ENCODE measurements at places on chromosomes 2 and 18.
A peak's percentile ranks its signal among the peaks of the same experiment; 100 is the strongest.

DNA sequence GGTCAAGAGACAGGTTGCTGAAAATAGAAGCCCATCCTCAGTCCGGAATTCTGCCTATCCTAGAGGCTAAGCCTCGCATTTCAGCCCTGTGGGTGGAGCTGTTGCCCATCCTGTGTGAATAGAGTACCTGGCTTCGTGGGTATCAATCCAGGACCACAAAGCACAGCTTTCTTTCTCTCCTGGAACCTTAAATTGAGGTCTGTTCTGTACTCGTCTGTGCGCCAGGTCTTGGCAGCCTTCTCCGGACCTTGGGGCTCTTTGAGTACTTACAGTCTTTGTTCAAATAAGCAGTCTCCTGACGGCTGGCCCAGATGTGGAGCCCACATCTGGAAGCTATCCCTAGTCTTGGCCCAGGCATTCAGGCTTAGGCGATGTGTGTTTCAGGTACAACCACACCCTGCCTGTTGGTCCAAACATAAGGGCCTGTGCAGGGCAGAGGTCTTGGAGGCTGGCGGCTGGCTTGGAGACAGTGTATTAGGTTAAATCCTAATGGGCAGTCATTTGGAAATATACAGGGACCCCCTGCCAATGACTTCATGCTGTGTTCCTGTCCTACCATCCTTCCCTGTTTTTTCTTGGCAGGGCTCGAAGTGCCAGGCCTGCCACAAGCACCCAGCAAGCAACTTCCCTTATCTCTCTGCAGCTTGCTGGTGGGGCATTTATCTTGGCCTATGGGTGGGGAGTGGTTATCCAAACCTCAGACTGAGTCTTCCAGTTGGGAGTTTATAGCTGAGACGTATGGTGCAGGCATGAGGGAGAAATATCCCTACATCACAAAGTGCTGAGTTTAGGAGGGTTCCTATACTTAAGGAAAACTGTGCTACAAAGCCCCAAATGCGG is 294.1 kb downstream of the BCL2 start:
- DNase-seq: no peak

GRCh38 chr2:108625828-108626195 is 91.5 kb downstream of the LIMS1 start:
- no peak for DNase-seq

DNA sequence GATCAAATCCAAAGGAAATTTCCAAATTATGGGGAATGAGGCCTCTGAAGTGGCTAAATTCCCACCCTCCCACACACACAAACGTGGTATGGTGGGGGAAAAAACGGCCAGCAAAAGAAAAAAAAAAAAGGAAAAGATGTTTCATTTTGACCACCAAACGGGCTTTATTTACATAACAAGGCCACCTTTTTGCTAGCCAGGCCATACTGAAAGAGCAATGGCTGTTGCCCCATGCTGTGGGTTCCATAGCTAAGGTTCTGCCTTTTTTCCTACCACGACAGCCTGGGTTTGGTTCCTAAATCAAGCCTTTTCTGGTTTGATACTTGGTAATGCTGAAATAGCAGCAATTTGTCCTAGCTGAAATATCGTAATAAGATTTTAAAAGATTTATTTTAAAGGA is 14.0 kb upstream of the IL1B start:
- no peak for DNase-seq

DNA sequence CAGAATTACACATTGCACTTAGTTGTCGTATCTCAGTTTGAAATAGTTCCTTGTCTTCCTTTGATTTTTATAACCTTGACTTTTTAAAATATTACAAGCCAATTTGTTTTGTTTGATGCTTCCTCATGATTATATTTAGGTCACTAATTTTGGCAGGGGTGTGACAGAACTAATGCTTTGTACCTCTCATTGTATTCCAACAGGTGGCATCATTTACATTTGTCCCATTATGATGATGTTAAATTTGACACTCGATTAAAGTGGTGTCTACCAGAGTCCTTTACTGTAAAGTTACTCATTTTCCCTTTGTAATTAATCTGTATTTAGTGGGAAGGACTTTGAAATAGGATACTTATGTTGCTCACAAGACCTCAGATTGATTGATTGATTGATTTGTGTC is 21.5 kb upstream of the MFSD2B start:
- no peak for DNase-seq

GRCh38 chr2:234427081-234428061 is 69.5 kb downstream of the ARL4C start:
- no peak for DNase-seq

DNA sequence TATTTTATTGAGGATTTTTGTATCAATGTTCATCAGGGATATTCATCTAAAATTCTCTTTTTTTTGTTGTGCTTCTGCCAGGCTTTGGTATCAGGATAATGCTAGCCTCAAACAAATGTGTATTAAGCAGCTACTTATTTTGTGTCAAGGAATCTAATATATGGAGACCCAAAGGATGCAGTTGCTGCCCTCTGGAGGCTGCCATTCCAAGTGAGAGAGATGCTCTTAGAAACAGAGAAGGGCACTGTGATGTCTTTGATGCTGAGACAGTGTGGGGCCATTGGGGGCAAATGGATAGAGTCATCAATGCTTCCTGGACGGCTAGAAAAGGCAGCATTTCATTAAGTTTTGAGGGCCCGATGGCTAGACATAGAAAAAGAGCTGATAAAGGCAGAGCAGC is 292.6 kb downstream of the SETBP1 start:
- no peak for DNase-seq

GRCh38 chr2:136116813-136117390 is 1.0 kb downstream of the CXCR4 start:
- no peak for DNase-seq

DNA sequence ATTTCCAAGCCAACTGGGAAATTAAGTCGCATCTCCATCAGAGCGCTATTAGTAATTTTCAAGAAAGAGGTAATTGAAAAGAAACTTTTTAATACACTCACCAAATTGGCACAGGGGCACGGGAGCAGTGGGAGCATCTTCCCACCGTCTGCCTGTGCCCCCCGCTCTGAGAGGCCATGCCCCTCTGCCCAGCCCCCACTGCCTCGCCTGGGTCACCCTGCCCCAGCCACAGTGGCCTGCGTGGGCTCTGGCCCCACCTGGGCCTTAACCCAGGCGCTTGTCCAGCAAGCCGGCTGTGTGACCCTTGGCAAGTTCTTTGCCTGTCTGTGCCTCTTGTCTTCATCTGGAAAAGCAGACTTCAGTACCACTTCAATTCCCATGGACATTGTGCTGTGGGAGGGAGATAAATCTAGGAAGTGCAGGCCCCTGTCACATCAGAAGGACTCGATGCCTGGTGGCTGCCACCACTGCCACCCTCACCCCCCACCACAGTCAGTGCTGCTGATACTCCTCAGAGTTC is 31.9 kb downstream of the GLI2 start:
- no peak for DNase-seq

GRCh38 chr18:40366521-40366920 is 1588.5 kb upstream of the PIK3C3 start:
- DNase-seq: no peak

DNA sequence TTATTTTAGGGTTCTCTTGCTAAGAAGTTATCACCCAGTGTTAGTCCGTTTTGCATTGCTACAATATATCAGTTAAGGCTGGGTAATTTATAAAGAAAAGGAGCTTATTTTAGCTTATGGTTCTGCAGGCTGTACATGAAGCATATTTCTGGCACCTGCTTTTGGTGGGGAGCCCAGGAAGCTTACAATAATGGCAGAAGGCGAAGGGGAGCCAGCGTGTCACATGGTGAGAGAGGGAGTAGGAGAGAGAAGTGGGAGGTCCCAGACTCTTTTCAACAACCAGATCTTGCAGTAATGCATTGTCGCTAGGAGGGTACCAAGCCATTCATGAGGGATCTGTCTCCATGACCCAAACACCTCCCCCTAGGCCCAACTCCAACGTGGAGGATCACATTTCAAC is 688.8 kb upstream of the PIK3C3 start:
- no peak for DNase-seq

GRCh38 chr2:105873721-105874120 is 129.0 kb downstream of the NCK2 start:
- no peak for DNase-seq

- DNase-seq: no peak
Observed at GRCh38 chr2:173822889-173823542, 142.2 kb downstream of the SP3 start.

DNA sequence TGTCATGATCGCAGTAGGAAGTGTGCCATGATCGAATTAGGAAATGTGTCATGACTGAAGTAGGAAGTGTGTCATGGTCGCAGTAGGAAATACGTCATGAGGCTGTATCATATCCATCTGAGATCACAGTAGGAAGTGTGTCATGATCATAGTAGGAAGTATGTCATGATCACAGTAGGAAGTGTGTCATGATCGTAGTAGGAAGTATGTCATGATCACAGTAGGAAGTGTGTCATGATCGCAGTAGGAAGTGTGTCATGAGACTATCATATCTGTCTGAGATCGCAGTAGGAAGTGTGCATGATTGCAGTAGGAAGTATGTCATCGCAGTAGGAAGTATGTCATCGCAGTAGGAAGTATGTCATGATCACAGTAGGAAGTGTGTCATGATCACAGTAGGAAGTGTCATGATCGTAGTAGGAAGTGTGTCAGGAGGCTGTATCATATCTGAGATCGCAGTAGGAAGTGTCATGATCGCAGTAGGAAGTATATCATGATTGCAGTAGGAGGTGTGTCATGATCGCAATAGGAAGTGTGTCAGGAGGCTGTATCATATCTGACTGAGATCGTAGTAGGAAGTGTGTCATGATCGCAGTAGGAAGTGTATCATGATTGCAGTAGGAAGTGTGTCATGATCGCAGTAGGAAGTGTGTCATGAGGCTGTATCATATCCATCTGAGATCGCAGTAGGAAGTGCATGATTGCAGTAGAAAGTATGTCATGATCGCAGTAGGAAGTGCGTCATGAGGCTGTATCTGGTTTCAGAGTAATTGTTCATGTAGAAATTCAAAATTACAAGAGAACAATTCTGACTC is 56.4 kb upstream of the NFATC1 start:
- no peak for DNase-seq

DNA sequence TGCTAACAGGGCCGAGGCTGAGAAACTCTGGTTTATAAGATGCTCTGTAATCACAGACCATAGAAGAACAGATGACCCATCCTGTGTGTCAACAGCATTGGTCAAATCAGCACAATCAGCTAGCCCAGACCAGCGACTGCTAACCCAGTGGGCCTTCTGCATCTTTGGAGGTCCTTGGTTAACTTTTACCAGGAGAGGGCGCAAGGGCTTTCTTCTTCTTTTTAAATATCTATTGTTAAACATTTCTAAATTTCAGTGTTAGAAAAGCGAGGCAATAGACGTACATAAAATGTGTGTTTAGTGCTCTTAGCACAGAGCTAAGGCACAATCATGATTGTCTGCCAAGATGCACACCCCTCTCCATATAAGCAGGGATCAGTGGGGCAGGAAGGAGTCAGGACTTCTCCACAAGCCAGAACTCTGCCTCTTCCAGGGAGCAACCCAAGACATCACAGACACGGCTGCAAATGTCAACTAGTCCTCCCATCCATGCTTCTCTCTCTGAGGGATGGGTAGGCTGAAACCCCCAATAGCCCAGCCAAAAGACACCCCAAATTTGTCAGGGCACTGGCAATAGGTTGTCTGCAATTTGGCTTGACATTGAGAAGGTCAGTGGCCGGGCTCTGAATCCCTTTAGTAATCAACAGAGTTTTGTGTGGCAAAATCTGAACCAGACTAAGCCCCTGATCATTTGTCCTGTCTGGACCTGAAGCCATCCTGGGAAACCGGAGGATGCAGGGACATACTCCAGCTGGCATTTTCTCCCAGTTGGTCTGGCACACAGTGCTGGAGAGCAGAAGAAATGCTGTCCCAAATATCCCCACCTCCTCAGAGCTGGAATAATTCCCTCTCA is 188.2 kb downstream of the BCL2 start:
- peak; percentile 21 for DNase-seq

- DNase-seq: no peak
Observed at GRCh38 chr2:48725696-48726494, 29.6 kb downstream of the LHCGR start.

DNA sequence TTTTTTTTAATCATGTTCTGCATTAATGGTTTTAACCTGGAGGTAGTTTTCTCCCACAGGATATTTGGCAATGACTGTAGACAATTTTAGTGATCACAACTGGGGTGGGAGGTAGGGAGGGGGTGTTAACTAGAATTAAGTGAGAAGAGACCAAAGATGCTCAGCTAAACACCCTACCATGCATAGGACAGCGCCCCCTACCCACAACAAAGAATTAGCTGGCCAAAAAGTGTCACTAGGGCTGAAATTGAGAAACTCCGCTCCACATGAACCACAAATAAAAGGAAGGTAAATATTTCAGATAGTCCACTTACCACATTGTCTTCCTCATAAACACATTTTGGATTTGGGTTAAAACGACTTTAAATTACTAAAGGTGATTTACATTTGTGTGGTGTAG is 942.6 kb downstream of the SUCLG1 start:
- no peak for DNase-seq

- DNase-seq: no peak
Observed at GRCh38 chr2:213057977-213058376, 93.4 kb downstream of the IKZF2 start.

GRCh38 chr2:193518041-193518817 is 1323.5 kb upstream of the TMEFF2 start:
- DNase-seq: no peak

GRCh38 chr2:132668987-132669907 is 758 bp downstream of the LYPD1 start:
- DNase-seq: no peak

GRCh38 chr2:237092920-237093781 is 7.5 kb downstream of the COPS8 start:
- no peak for DNase-seq

DNA sequence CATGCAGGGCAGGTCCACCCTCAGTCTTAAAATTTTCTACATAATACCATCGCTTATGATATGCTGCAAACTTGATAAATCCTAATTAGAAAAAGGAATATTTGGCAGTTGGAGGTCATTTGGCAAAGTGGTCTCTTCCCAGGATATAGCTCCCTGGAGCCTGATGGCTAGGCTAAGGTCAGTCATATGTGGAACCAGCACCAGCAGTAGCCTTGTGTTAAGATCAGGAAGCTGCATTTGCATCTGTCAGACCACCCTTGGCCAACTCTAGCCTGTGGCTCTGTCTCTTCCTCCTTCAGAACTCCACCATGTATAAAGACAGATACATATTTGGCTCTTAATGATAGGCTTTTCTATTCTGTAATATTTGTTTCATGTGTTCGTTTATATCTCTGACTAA is 5.4 kb upstream of the HK2 start:
- DNase-seq: no peak

DNA sequence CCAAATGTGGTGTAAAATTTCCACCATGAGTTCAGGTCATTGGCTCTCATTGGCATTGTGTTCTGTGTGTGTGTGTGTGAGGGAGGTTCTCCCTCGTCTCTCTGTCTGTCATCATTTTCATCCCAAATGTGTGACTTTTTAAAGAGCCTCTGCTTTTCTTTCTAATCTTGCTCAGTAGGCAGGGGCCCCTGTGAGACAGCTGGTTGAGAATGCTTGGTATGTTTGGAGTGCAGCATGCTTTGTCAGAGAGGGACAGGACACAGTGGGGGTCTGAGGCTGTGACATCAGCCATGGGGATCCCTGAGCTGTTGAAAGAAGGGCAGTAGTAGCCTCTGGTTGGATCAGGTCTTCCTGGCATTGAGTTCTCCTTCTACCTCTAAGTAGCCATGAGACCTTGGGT is 10.6 kb downstream of the PTPRM start:
- no peak for DNase-seq

All from stimulated activated CD8-positive, alpha-beta memory T cell treated with anti-CD3 and anti-CD28 coated beads, Interleukin-7, amount 100 ng/mL, for 1 hour (primary cell).